ENCODE measurements at places on chromosomes 4 and X.

DNA sequence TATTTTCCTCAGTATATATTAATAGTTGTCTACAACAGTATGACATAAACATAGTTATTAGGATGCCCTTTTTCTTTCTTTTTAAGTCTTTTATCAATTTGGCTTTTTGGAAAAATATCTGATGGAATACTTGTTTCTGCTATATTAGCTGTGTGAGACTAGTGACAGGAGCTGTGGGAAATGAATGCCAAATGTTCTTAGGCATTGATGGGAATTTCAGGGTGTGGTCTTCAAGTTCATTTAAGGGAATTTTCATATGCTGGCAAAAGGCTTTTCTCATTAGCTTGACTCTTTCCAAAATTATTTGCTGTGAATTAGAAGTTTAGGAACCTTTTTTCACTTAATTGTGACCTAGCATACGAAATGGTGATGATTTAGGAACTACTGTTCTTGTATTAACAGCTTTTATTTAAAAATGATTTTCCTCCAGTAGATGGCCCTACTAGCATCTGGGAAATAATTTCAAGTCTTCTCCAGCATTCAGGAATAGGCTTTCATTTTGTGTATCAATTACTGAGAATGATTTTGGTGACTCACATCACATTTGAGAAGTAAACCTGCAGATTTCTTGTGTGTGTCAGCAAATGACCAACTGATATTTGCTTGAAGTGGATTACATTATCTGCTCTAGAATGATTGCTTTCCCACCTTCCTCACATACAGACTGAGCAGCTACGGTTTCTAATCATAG is 70.9 kb downstream of the HTT start:
- DNase-seq = no peak

DNA sequence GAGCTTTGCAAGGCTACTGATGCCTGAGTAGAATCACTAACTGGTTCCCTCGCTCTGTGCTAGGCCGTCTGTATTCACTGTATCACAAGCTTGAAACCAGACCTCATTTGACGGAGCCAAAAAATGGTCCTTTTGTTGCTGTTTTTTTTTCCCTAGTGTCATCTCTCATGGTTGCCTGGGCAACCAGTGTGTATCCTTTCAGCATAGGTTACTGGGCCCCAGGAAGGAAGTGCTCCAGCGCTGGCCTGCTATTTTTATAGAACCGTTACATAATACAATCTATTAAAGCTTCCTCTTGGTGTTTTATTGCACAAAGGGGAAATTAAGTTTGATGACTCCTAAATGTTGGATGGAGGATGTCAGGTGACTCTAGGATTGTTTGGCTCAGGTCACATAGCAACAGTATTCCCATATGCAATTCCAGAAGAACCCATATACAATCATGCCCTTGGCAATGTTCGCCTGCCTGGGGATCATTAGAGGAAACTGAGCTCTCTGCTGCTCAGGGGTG is 220.4 kb downstream of the SPRY1 start:
- peak; percentile 96 for DNase-seq

- no peak for DNase-seq
Measured at GRCh38 chrX:1086444-1087409, 125.7 kb downstream of the CRLF2 start.

DNA sequence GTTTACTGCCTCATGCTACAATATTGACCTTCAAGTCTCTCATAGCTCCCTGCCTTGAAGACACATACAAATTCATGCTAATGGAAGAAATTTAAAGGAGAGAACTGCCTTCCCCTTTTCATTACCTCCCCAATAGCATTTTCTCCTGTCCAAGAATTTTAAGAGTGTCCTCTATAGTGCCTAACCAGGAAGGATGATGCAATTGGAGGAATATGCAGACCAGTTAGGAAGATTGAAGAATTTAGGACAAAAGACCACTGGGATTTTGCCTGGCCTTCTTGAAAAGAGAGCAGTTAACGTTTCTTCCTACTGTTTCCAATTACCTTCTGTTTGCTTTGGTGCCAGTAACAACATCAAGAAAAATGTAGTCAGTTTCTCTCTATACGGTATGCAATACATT is 443.9 kb downstream of the INPP4B start:
- no peak for DNase-seq

GRCh38 chrX:122869171-122869570 is 314.9 kb upstream of the GRIA3 start:
- no peak for DNase-seq

- no peak for DNase-seq
Measured at GRCh38 chrX:10110316-10110935, 46.3 kb upstream of the CLCN4 start.

DNA sequence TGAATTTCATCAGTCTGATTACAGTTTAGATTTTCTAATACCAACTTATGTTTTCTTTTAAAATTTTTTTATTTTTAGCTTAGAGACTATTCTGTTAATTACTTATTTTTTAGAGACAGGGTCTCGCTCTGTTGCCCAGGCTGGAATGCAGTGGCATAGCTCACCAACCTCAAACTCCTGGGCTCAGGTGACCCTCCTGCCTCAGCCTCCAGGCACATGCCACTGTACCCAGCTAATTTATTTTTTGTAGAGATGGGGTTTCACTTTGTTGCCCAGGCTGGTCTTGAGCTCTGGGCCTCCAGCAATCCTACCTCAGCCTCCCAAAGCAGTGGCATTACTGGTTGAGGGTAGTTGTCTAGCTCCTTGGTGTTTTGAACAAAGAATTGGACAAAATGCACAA is 102.0 kb downstream of the KLHL8 start:
- no peak for DNase-seq

GRCh38 chrX:113728937-113729336 is 854.9 kb upstream of the HTR2C start:
- no peak for DNase-seq

DNA sequence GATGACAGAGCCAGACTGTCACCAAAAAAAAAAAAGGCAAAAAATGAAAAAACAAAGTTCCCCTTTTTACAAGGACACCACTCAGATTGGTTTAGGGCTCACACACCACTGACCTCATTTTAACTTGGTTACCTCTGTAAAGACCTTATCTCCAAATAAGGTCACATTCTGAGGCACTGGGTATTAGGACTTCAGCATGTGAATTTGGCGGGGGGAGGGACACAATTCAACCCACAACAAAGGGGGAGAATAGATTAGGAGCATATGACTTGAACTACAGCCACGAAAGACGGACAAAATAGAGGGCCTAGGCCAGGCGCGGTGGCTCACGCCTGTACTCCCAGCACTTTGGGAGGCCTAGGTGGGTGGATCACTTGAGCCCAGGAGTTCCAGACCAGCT is 31.0 kb upstream of the ARAF start:
- DNase-seq = no peak

- no peak for DNase-seq
Measured at GRCh38 chr4:145898926-145899531, 39.6 kb downstream of the ZNF827 start.

DNA sequence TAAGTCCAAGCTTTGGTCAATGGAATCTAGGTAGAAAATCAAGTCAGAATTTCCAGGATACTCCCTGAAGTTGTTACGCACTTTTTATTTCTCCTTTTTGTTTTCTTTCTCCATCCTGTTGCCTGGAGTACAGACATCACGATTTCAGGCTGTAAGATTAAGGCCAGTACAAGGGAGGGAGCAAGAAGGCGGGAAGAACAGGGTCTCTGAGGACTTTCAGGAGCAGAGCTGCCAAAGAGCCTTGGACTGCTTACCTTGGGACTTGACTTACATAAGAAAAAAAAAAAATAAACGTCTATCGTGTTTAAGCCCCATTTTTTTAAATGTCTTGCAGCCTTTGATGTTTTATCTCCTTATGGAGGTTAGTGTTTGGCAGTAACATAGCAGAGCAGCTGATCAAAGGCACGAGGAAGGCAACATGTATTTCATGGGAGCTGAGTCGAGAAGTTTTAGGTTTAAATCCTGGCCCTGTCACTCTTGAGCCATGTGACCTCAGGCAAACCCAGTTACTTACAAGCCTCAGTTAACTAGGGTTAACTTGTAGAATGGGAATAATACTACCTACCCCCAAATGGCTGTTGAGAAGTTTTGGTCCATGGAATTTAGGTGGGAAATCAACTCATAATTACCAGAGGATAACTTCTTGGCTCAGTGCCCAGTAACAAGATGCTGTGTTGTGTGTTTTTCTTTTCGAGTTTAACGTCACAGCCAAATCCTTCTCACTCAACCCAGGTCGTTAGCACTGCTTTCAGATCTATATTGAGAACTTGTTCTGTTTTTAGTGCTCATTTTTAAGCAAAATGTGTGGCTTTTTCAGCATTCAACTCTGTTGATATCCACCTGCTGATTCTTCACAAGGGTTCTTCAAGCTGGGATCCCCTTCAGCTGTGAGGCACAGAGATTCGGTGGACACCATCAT is 106.8 kb downstream of the CLNK start:
- DNase-seq = no peak
